Thoracic aorta (tissue), 2 donors: ENCODE measurements at places on chromosomes 7 and 10. TPM values are rescaled to one million over a fixed set of nuclear protein-coding genes. Genes with fewer than 3 reads are reported as not detected.

MRPS24 gene
- 71.8 TPM for total RNA-seq

SORBS1 gene
- 1,110 TPM for total RNA-seq

DNA sequence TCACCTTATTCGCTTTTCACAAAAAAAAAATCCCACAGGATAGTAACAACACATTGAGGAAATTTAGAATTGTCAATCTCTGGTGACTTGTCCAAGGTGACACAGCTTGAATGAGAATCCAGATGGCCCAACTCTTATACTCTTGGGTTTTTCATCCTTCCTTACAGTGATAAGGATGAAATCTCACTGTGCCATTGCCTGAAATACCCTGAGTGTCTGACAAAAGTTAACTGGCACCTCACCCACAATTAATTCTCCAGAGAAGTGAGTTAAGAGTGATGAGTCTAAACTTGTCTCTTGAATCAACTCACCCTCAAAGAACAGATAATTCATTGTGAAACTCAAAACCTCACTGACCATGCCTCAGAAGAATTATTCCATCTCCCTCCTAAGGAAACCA is 18.9 kb downstream of the CHRM2 start:
- H3K27ac ChIP-seq = no peak overlapping the region
- no peak overlapping the region for H3K4me3 ChIP-seq

GRCh38 chr7:25386311-25386744 is 158.0 kb upstream of the NPVF start:
- no peak overlapping the region for H3K4me3 ChIP-seq
- H3K27me3 ChIP-seq = no peaks in the 10 kb centered on the region
- H3K36me3 ChIP-seq = no peaks in the 10 kb centered on the region
- H3K4me1 ChIP-seq = no peaks in the 10 kb centered on the region

DNA sequence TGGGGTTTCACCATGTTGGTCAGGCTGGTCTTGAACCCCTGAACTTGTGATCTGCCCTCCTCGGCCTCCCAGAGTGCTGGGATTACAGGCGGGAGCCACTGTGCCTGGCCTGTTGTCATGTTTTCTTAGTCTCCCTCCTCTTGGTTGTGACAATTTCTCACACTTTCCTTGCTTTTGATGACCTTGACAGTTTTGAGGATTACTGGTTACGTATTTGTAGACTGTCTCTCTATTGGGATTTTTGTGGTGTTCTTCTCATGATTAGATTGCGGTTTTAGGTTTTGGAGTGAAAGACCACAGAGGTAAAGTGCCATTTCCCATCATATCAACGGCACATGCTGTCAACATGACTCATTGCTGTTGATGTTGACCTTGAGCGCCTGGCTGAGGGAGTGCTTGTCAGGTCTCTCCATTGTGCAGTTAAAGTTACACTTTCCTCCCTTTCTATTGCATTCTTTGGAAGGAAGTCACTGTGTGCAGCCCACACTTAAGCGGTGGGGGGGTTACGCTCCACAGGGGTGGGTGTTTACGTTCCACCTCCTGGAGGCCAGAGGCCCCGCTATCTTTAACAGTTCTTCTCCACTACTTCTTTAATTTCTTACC is 10.8 kb downstream of the NEURL1 start:
- H3K36me3 ChIP-seq = no peaks in the 10 kb centered on the region
- peaks cover 9% of the 10 kb centered on the region for H3K4me1 ChIP-seq
- H3K27me3 ChIP-seq = no peaks in the 10 kb centered on the region
- H3K27ac ChIP-seq = no peak overlapping the region
- no peak for DNase-seq
- H3K4me3 ChIP-seq = no peak overlapping the region
